ENCODE measurements at places on chromosomes 2 and 18.

GRCh38 chr2:104876606-104877570, 23.0 kb downstream of the POU3F3 start:
- no peak for DNase-seq

DNA sequence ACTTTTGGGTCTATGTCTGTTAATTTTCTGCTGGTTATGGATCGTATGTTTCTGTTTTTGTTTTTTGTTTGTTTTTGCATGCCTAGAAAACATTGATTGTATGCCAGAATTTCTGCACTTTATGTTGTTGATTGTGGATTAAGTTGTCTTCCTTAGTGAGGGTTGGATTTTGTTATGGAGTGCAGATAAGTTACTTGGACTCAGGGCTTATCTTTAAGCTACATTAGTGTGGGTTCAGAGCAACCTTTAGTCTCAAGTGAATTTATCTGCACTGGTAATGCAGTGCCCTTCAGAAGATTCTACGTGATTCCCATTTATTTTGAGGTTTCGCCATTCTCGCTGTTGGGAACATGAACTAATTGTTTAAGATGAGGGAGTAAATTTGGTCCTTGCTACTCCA, 32.9 kb downstream of the UBR3 start:
- DNase-seq: no peak

- no peak for DNase-seq
These were observed 40.2 kb upstream of the LAMA1 start for GRCh38 chr18:7157760-7158159.

DNA sequence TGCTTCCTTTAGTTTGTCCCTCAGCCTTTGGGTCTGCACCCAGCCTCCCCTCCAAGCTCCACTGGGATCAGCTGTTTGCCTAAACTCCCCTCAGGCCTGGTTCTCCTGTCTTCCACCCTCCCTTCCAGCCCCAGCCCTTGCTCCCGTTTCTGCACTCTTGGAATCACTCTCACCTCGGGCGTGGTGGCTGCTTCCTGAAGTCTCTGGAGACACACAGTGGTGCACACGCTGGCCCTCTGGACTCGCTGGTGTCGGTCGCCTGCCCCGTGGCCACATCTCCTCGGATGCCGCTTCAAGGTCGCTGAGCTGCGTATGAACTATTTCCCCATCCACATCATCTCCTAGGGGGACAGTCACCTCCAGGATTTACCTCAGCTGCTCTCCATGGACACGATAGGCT, 46.3 kb downstream of the PSMG2 start:
- DNase-seq: no peak

GRCh38 chr2:221529177-221529942, 42.7 kb downstream of the EPHA4 start:
- no peak for DNase-seq

DNA sequence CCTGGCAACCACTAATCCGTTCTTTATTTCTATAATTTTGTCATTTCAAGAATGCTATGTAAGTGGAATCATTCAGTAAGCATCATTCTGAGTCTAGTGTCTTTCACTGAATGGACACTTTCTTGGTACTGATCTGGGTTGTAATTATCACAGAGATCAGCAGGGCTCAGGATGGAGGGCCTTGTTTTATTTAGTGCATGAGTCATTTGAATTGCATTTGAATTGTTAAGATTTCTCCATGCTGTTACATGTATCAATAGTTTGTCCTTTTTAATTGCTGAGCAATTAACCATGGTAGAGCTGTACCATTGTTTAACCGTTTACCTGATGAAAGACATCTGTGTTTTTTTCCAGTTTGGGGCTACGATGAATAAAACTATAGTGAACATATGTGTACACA, 256.4 kb downstream of the THSD7B start:
- no peak for DNase-seq

DNA sequence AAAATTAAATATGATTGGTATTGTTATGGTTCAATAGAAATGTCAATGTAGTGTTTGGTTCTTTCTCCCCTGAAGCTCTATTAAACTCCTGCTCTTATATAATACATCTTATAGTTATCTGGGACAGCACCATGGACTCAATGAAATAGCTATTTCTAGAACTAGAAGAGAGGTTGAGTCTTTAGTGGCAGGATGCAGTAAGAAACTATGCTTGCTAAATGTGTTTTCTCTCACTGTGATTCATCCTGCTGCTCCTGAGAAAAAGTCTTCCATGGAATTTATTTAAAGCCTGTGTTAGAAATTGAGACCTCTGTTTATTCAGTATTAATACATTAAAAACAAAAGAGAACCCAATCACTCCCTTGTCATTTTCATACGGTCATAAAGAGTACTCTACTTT, 61.5 kb downstream of the G6PC2 start:
- no peak for DNase-seq

GRCh38 chr2:231399853-231400680, 4.6 kb downstream of the B3GNT7 start:
- peak; percentile 18 for DNase-seq

DNA sequence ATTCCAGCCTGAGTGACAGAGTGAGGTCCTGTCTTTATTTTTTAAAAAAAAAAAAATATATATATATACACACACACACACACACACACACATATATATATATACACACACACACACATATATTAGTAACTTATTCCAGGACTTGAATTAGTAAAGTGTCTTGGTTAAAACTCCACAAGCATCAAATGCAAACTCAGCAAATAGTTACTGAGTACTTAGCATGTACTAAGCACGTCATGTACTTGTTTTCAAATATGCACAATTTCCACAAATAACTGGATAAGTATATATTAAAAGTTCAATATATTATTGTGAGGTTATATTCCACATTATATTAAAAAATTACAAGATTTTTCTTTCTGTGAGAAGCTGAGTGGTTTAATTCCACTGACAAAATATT, 304.7 kb downstream of the ZEB2 start:
- DNase-seq: no peak
